A549 (cell line): ENCODE measurements at places on chromosomes 3 and 15.

DNA sequence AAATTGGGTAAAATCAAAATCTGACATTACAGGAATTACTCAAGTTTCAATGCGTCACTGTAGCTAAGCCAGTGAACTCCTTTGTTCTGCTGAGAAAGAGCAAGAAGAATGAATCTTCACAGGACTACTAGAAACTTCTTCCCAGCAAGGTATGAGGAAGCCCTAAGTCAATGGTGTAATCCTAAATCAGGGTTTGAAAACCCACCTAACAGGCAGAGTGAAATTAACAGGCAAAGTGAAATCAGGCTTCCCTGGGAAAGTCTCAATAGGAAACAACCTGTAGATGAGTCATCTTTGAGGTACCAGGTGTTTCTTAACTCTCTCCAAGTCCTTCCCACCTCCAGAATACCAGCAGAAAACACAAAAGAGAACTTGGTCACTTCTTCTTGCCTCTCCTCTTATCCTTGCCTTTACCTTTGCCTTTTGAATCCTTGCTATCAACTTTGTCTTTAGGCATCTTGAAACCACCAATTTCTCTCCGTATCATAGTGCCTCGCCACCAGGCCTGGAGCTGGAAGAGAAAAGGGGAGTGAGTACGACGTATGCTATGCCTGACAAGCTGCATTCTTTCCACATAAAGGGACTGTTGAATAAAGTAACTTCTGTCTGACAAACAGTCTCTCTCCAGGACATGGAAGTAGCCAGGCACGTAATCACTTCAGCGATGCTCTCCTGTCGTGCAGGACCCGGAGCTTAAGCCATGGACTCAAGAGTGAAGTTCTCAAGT lies 60.6 kb upstream of the RPL35A start:
- DNase-seq: no peak

DNA sequence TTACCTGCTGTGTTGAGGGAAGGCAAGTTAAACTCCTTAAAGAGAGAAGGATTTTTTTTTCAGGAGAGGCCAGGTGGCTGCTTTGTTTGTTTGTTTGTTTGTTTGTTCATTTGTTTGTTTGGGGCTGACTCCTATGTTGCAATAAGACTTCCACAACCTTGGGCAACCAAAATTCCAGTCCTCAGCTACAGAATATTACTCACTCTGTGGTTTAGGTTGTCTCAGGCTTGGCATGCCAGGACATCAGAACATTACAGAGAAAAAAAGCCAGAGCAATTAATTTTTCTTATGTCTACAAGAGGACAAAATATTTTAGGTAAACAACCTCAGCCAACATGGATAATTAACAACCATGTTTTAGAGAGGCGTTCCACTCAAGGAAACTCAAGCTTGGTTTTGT lies 156.7 kb upstream of the ATP11B start:
- DNase-seq: no peak

DNA sequence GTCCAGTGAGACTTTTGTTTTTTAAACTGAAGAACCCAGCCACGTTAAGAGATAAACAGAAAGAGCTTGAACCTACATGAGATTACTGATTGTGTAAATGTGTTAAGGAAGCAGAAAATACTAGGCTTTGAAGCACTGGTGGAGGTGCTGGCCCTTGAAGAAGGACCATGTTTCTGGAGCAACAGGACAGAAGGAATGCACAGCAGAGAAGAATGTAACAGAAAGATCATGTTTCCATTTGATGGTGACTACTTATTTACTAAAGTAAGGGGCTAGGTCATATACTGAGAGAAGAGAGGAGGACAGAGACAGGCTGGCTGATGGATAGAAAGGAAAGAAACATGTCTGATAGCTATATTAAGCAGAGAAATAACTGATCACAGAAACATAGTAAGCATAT lies 88.8 kb downstream of the CLASP2 start:
- no peak for DNase-seq

DNA sequence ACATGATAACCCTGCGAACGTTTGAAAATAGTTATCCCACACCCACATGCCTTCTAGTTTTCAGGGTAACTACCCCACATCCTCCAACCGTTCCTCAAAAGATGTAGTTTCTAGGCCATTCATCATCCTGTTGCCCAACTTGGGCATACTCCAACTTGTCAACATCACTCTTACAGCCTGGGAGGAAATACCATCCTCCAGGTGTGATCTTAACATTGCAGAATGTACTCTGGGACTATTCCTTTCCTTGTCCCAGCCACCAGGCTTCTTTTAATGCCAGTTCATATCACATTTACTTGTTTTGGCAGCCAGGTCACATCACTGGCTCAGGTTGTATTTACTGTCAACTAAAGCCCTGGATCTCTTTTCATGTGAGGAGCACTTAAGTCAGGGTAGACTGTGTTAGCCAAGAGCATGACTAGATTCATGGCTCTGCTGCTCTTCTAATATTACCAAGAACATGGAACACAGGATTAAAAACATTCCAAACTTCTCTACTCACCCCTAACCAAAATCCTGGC lies 4.0 kb upstream of the DENND6A start:
- DNase-seq: no peak

GRCh38 chr3:73547427-73548248 lies 77.1 kb downstream of the PDZRN3 start:
- DNase-seq: no peak

- no peak for DNase-seq
Measured at GRCh38 chr3:108102420-108103039, 11.7 kb upstream of the CD47 start.

GRCh38 chr15:50871832-50872231 lies 36.7 kb upstream of the AP4E1 start:
- DNase-seq: no peak

DNA sequence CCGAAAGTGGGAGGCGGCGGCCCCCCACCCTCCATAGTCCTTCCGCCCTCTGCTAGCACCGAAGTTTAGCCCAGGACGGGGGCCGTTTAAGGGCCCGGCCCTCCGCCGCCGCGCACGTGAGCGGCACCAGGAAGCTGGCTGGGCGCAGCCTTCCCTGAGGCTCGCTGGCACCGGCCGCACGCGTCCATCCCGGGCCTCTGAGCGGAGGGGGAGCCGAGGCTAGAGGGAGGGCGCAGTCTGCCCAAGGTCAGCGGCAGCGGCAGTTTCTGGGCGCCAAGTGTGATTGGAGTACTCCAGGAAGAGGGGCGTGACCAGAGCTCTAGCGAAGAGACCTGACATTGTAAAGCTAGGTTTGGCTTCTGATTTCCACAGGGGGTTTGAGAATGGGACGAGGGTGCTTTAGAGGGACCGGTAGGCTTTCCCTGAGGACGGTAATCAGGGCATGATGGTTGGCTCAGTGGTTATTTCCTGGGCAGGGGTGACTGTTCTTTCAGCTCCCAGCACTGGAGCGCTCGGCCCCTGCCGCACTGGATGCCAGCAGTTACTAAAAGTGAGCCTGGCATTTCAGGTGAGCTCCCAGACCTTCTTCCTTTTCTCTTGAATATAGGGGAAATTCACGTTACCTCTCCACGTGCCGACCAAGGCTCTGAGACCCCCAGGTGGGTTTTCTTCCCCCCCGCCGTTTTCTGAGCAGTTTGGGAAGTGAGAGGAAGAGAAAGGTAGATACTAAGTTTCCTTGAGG lies 853 bp downstream of the TEX264 start:
- DNase-seq: peak; percentile 57

GRCh38 chr3:142904639-142905436 lies 16.0 kb upstream of the PCOLCE2 start:
- peak; percentile 52 for DNase-seq

GRCh38 chr15:68507447-68507846 lies 71.3 kb upstream of the CORO2B start:
- DNase-seq: no peak

- DNase-seq: no peak
Measured at GRCh38 chr3:77096966-77097890, 57.3 kb downstream of the ROBO2 start.

DNA sequence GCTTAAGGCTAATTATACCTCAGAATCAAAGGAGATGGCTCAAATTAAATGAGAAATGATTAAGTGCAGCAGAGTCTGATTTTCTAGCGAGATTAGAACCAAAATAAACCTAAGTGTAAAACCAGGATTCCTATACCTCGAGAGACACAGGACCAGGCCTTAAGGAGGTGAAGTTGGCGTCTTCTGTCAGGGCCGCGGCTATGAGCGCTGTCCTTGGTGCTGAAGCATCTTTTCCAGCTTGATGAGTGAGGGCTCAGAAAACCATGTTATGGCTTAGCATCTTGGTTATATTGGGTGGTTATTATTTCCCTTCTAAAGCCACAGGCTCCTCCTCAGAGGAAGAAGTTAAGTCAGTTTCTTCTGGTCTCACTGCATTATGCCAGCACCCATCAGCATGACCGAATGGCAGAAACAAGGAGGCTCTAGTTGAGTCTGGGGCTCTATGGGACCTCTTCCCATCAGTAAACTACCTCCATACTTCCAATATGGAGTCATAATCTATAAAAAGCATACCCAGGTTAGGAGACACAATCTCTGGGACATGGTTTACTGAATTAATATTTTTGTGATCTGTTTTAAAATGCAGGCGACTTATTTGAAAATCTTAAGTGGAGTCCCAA lies 120.1 kb upstream of the NMNAT3 start:
- no peak for DNase-seq

DNA sequence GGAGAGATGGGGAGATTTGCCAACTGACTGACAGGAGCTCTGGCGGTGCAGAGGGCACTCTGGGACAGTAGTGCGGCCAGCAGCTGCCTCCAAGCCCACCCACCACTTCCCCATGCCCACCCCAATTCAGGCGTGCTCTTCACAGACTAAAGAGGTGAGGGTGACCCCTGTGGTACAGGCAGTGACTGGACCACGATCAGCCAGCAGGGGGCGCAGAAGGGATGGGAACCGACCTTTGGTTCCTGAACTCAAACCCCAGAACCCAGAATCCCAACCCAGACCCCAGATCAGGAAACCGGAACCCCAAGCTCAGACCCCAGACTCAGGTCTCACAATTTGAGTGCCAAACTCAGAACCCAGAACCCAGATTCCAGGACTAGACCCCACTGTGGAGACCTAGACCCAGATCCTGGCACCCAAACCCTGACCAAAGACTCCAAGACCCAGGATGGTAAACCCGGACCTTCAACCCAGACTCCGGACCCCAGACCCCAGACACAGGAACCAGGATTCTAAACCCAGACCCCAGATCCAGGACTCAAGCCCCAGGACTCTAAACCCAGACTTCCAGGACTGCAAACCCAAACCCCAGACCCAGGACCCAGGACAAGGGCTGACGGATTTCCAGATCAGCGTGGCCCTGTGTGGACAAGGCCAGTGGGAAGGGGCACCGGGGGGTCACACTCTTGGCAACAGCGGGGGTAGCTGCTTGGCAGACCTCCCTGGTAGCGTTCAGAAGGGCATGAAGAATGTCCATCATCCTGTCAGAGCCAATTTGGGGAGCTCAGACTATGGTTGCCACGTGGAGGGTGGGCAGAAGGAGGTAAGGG lies 3.7 kb upstream of the MYL3 start:
- DNase-seq: peak; percentile 28

GRCh38 chr15:61050844-61051568 lies 178.1 kb downstream of the RORA start:
- no peak for DNase-seq

DNA sequence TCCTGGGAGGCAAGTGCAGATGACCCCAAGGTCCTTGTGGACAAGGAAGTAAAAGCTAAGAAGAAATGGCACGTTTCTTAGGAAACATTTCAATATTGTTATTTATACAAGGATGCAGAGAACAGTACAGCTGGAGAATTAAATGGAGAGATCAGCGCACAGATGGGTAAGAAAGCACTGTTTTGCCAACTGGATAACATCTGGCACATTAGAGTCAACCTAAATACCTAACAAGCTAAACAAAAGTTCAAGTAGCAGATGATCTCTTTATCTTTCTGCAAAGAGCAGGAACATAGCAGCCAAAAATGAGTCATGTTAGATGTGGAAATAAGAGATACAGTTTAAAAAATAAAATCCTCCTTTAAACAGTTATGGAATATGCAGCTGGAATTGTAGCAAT lies 15.7 kb upstream of the DPPA4 start:
- peak; percentile 31 for DNase-seq

DNA sequence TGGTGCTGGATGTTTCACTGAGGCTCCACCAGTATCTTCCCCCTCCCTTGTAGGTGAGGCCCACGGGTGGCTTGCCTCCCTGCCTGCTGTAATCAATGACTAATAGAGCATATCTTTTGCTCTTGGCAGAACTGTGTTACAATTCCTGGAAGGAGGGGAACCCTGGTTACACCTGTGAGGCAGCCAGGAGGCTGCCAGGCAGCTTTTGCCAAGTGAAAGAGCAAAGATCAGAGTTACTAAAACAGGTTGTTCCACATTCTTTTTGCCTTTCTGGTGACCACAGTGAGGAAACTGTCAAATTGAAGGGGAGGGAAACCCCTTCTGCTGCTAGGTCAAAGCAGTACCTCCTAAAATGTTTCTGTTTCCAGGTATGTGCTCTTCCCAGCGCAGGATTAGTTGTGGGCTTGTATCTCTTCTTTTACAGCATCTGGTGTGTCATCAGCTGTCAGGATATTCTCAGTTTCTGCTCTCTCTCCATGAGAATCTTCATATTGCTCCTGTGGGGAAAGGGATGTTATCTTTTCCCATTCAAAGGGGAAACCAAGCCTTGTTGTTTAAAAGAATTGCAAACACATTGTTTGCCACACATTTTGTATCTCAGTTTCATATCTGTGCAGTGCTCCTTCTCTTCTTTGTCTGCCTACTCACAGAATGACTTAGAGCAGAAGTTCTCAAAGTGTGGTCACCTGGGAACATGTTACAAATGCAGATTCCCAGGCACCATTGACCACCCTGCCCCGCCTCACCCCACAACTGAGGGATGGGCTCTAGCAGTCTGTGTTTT lies 137.4 kb upstream of the UMPS start:
- DNase-seq: no peak

- DNase-seq: no peak
Measured at GRCh38 chr3:45034612-45035252, 8.6 kb downstream of the CLEC3B start.

GRCh38 chr15:29046977-29047376 lies 161.2 kb downstream of the APBA2 start:
- DNase-seq: no peak

DNA sequence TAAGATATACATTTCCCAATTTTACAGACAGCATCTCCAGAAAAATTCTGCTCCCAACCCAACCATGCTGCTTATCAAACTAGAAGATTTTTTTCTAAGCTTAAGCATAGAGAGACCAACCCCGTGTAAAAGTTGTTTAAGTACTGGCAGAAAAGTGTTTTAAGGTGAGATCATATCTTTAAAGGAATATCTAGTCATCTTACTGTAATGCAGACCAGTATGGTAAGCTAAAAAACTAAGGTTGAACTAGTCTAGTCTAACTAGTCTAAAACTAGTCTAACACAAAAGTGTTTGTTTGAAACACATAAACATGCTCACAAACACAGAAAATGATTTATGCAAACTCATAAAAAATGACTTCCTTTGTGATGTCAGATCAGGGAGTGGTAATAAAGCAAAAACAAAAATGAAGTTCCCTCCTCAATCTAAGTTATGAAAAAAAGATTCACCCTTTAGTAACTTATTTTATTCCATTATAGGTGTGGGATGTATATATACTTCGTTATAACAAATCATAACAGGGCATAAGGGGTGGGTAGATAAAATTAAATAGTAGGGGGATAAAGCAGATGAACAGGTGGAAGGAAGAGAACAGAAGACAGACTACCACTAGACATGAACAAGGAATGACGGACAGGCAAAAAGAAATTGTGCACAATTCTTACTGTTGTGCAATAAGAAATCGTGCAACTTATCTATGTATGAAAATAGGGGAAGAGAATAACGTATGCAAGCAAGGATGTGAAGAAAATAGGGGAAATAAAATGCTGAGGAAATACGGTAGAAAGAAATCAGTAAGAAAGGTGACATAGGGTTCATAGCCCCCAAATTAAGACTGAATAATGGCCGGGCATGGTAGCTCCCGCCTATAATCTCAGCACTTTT lies 10.0 kb downstream of the MYO5A start:
- DNase-seq: no peak

GRCh38 chr3:194296454-194297263 lies 54.5 kb downstream of the CPN2 start:
- peak; percentile 66 for DNase-seq
